ENCODE measurements at places on chromosomes 1 and 21. TPM values are rescaled to one million over a fixed set of nuclear protein-coding genes. Genes with fewer than 3 reads are reported as not detected.

The DIRAS3 gene
- 1.4 TPM for polyA plus RNA-seq

The ZRANB2 gene
- polyA plus RNA-seq, result 31.3 TPM

The RHBG gene
- polyA plus RNA-seq, result not detected

The NBPF9 gene
- 11.8 TPM for polyA plus RNA-seq

The SEMA4A gene
- 9.5 TPM for polyA plus RNA-seq
